Neural crest cell (in vitro differentiated cells): ENCODE measurements at places on chromosomes 13 and 19. TPM values are rescaled to one million over a fixed set of nuclear protein-coding genes. Genes with fewer than 3 reads are reported as not detected.

DNA sequence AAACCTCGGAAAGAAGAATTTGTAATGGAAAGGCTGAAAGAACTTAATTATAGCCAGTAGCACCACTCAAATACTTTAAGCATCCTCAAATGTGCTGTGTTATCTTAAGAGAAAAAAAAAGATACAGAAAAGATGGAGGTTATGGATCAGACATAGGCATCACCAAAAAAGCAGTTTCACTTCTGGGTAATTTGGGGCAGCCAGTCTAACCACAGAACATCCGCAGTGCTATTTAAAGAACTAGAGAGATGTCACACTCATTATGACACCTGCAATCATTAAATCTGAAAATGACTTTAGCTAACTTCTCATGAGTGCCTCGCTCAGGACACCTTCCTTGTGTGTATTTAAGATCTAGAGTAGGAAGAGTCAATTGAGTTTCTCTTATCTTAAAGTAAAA lies 211.8 kb downstream of the RBM26 start:
- H3K4me1 ChIP-seq: no peaks in the 10 kb centered on the region
- no peak overlapping the region for H3K4me3 ChIP-seq
- no peaks in the 10 kb centered on the region for H3K36me3 ChIP-seq
- H3K27ac ChIP-seq: no peak overlapping the region
- no peak for DNase-seq

GRCh38 chr19:51607920-51608562 lies 22.2 kb downstream of the SIGLEC5 start:
- H3K27me3 ChIP-seq: peaks cover 33% of the 10 kb centered on the region
- H3K27ac ChIP-seq: no peak overlapping the region
- H3K36me3 ChIP-seq: no peaks in the 10 kb centered on the region
- H3K4me1 ChIP-seq: no peaks in the 10 kb centered on the region

The GGN gene
- total RNA-seq: 1.4 and 2.2 TPM in 2 replicates

The C1QTNF9 gene
- not detected in 2 replicates for total RNA-seq

The FGF22 gene
- total RNA-seq: 0.51 and 0.84 TPM in 2 replicates

GRCh38 chr13:44402899-44403445 lies 29.3 kb downstream of the SERP2 start:
- H3K27me3 ChIP-seq: no peaks in the 10 kb centered on the region
- H3K4me3 ChIP-seq: no peak overlapping the region
- peaks cover 49% of the 10 kb centered on the region for H3K4me1 ChIP-seq
- H3K27ac ChIP-seq: no peak overlapping the region
- no peaks in the 10 kb centered on the region for H3K36me3 ChIP-seq

The CGB3 gene
- not detected in 2 replicates for total RNA-seq

DNA sequence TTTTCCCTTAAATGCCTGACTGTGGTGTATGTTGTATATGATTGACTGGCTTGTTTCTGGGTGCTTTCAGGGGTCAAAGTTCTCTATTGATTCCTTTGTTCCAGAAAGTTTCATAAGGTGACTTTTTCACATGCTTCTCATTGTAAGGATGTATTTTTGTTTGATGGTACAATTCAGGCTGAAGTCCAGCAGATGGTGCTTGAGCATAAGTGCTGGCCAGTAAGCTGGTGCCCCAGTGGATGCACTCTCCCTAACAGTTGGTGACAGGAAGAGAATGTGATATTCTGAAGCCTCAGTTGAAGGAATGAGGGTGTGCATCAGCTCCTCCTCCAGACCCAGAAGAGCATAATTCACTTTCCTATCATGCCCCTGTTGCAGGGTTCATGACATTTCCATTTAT lies 1941.6 kb upstream of the PRR20A start:
- no peak for DNase-seq
- peaks cover 6% of the 10 kb centered on the region for H3K4me1 ChIP-seq
- no peaks in the 10 kb centered on the region for H3K27me3 ChIP-seq
- H3K4me3 ChIP-seq: no peak overlapping the region

DNA sequence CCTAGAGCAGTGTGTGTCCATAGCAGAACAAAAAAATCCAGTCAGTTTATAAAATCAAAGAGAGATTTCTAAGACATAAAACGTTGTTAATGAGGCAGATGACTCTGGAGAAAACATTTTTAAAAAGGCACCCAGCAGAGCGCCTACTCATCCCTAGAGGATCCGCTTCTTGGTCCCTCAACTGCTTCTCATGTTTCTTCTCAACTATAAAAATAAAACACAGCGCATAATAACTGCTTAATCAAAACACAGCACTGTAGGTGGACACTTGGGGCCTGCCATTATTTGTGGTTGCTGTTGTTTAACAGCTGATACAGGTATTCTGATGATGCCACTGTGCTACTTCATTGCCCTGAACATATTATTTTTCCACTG lies 347.9 kb downstream of the FGF9 start:
- H3K27me3 ChIP-seq: no peaks in the 10 kb centered on the region
- H3K4me1 ChIP-seq: no peaks in the 10 kb centered on the region
- H3K36me3 ChIP-seq: no peaks in the 10 kb centered on the region
- H3K4me3 ChIP-seq: no peak overlapping the region

DNA sequence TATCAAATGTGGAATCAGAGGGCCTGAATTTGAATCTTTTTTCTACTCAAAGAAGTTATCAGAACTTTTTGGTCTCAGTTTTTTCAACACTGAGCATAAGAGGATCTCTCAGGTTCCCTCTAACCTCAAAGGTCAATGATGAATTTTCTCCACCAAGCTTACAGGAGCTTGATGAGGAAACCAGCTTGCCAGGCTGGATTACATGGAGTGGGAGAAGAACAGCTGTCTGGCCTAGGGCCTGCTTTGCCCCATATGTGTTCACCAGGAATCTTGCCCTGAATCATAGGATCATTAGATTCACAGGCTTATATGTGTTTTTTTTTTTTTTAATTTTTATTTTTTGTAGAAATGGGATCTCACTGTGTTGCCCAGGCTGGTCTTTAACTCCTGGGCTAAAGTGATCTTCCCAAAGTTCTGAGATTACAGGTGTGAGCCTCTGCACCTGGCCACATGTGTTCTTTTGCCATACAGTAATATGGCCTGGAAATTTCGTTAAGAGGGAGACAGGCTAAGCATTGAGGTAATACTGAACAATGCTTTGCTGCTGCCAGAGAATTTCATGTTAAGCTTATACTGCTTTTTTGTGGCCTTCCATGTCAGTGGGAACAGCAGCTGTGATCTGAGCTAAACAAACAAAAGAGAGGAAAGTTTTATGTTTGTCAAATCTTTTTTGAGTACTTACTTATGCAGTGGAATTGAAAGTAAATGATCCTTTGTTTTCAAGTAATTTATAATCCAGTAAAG lies 110.6 kb downstream of the DNAJC3 start:
- H3K27ac ChIP-seq: no peak overlapping the region
- H3K4me3 ChIP-seq: no peak overlapping the region
- no peaks in the 10 kb centered on the region for H3K4me1 ChIP-seq
- peaks cover 40% of the 10 kb centered on the region for H3K36me3 ChIP-seq
- DNase-seq: no peak
- H3K27me3 ChIP-seq: no peaks in the 10 kb centered on the region

DNA sequence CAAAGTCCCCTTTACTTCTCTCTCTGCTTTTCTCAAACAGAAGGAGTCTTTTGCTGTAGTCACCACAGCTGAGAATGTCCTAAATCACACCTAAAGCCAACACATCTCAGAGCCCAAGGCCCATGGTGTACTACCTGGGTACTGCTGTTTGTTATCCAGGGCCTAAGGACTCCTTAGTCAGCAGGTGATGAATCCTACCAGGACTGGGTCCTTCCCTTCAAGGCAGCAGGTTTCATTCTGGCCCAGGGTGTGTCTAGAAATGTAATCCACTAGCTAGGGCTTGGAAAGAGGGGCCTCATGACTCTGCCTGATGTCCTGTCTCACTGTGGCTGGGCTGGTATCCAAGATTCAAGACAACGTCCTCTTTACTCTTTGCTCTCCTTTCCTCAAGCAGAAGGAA lies 36.2 kb upstream of the ENOX1 start:
- no peak for DNase-seq
- no peak overlapping the region for H3K27ac ChIP-seq
- peaks cover 3% of the 10 kb centered on the region for H3K36me3 ChIP-seq
- H3K4me3 ChIP-seq: no peak overlapping the region
- no peaks in the 10 kb centered on the region for H3K27me3 ChIP-seq
- no peaks in the 10 kb centered on the region for H3K4me1 ChIP-seq

The PTGER1 gene
- total RNA-seq: 0.27 and 0.40 TPM in 2 replicates
